ENCODE measurements at places on chromosomes 6 and 20.

- DNase-seq: peak; percentile 4
Measured at GRCh38 chr6:30548375-30548774, 7.9 kb downstream of the GNL1 start.

GRCh38 chr20:38199501-38200390 lies 34.7 kb upstream of the TGM2 start:
- peak; percentile 84 for DNase-seq

DNA sequence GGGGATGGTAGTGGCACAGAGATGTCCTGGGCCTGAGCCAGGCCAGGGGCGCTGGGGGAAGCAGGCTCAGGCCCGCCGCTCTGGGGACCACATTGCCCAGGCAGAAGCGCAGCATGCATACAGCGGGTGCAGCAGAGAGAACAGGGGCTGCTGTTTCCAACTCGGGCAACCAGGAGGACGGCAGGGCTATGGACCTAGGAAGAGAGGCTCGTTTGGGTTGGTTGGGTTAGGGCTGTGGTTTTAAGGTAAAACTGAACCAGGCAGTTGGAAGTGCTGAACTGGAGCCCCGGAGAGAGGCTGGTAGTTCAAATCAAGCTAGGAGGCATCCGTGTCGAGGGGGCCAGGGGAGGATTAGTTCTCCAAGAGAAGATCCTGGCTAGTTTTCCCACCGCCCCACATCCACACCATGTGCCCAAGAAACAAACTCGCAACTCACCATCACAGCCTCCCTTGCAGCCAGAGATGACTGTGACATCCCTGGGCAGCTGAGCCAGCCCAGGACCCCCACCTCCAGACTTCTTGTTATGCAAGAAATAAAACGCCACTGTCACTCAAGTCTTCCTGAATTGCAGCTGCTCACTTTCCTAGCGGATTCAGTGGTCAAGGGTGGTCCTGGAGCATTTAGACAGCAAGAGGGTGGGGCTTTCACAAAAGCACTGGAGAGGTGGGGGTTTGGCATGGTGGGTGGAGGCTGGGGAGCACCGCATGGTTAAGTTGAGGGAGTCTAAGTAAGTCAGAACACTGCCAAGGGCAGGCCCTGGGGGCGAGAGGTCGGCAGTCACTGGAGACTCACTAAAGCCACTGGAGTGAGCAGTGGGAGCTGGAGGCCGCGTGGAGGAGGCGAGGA lies 161.2 kb downstream of the GRM4 start:
- DNase-seq: no peak

GRCh38 chr6:25404693-25405169 lies 125.6 kb downstream of the CARMIL1 start:
- no peak for DNase-seq

DNA sequence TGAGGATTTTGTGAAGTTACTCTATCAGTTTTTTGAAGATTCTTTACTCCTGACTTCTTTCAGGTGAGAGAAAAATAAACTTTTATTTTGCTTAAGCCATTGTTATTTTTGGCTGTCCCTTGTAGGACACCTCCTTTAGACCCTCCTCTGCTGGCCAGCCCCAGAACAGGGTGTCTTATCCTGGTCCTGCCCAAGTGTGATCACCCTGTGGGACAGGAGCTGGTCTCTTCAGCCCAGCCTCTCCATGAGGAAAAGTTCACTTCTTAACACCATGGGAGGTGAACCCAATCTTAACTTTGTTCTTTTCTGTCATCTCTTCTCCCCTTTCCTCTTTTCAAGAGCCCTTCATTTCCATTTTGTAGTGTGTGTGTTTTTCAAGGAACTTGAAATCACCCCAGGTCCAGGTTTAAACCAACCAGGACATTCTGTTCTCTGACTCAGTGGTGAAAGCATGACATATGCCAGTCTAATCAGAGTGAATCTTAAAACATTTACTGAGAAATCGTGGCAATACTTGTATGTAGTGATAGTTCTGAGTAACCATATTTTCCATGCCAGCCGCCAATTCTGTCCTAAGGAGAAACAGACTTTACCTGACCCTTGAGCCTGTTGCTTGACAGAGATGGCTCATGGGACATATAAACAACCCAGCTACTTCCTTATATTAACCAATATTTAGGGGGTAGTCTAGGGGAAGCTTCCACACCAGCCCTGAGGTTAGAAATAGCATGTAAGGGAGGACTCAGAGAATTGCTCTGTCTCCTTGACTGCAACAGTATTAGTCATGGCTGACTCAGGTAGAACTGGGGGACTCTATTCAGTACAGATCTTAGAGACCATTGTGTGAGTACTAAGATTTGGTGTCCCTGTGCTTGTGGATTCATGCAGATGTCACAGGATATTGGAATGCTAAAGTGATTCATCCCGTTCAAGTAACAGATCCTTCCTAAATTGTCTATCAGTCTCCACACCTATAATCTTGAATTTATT lies 48.8 kb downstream of the FLRT3 start:
- peak; percentile 51 for DNase-seq

- no peak for DNase-seq
Measured at GRCh38 chr20:63693083-63693732, 3.2 kb upstream of the TNFRSF6B start.

GRCh38 chr6:89597372-89597771 lies 41.2 kb downstream of the LYRM2 start:
- no peak for DNase-seq

DNA sequence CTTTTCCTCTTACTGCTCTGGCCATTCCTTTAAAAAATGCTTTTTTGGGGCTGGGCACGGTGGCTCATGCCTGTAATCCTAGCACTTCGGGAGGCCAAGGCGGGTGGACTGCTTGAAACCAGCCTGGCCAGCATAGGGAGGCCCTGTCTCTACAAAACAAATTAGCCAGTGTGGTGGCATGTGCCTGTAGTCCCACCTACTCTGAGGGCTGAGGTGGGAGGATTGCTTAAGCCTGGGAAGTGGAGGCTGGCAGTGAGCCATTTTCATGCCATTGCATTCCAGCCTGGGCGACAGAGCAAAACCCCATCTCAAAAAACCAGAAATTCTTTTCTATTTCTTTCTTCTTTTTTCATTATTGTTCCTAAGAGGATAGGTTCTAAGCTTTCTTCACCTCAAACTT lies 36.9 kb upstream of the RNF144B start:
- no peak for DNase-seq

DNA sequence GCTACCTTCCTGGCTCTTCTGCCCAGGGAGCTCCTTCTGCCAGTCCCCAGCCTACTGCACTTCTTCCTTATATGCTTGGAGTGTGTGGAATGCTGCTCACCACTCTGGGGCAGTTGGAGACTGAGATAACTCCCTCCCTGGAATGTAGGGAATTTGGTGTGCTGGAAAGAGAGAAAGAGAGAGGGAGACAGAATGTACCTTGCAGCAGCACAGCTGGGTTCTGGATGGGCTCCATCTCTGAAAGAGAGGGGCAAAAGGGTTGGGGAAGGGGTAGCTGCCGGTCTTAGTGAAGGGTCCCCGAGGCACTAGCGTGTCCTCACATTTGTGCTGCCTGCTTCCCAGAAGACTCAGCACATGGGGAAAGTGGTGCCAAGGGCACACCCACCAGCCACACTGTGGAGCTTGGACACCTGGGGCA lies 40.2 kb upstream of the DDR1 start:
- DNase-seq: no peak

- DNase-seq: peak; percentile 95
Measured at GRCh38 chr6:14703586-14703985, 542.3 kb upstream of the JARID2 start.

GRCh38 chr20:32516583-32517517 lies 68.3 kb downstream of the NOL4L start:
- DNase-seq: no peak

- DNase-seq: no peak
Measured at GRCh38 chr6:111832833-111833418, 40.3 kb downstream of the FYN start.

All from fibroblast of lung (primary cell).